ENCODE measurements at places on chromosomes 5 and 9.

DNA sequence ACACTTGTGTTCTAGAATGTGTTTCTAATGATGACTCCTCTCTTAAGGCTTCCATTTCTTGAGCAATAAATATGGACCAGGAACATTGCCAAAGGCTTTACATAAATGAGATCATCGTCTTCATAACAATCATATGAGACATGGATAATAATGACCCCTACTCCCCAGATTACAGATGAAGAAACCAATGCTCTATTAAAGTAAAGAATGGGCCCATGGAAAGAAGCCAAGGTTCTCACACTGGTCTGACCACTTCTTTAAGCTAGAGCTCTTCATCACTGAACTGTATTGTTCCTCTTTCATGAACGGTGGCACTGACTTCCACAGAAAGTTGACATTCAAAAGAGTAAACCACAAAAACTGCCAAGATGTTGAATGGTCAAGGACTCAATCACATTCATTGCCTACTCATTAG, 65.3 kb downstream of the MARCHF3 start:
- peak; percentile 98 for DNase-seq

- no peak for DNase-seq
Observed at GRCh38 chr9:135606885-135607259, 32.5 kb downstream of the GLT6D1 start.

DNA sequence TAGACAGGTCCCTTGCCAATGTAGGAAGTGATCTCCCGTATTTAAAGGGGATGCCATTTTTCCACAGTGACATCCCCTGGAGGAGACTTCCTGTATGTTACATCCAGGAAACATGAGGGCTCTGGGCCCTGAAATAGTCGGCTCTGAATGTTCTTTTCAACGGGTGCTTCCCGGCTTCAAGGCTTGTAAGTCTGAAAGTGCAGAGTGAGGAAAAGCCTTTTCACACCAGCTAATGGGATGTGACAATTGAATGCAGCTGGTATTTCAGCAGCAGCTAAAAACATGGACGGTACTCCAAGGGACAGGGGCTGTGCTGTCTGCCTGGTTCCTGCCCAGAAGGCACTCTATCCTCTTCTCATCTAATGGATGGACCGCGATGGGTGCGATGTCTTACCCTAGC, 1.4 kb downstream of the IL9 start:
- no peak for DNase-seq

DNA sequence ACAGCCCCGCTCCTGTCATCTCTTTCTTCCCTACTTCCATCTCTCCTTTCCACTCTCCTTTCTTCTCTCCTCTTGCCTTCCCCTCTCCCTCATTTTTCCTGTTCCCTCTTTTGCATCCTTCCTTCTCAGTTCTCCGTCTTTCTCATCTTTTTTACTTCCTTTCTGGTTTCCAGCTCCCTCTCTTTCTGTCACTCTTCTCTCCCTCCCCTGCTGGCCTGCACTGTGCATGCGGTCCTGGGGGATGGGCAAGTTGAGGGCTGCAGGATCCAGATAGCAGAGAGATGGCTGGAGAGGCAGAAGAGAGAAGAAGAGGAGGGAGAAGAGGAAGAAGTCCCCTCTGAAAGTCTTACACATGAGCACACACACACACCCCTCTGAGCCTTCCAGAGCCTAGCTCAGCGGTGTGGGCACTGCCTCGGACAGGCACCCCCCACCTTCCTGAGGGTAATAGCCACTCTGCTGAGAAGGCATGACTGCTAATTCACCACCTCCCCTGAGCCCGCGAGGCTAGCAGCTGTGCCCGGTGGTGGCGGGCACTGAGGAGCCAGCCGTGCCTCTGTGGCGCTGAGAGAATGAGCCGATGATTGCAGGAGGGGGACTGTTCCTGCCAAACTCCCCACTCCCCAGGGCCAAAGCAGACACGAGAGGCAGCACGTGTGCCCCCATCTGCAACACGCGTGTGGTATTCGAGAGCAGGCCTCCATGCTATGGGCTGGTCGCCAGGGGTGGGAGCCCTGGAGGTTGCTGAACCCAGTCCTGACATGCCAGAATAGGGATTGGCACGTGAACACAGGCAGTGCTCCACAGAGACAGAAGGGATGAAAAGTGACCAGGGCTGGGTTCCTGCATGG, 3.7 kb upstream of the CAMK2A start:
- DNase-seq: no peak

GRCh38 chr9:84781931-84782866, 112.7 kb downstream of the NTRK2 start:
- DNase-seq: peak; percentile 28

DNA sequence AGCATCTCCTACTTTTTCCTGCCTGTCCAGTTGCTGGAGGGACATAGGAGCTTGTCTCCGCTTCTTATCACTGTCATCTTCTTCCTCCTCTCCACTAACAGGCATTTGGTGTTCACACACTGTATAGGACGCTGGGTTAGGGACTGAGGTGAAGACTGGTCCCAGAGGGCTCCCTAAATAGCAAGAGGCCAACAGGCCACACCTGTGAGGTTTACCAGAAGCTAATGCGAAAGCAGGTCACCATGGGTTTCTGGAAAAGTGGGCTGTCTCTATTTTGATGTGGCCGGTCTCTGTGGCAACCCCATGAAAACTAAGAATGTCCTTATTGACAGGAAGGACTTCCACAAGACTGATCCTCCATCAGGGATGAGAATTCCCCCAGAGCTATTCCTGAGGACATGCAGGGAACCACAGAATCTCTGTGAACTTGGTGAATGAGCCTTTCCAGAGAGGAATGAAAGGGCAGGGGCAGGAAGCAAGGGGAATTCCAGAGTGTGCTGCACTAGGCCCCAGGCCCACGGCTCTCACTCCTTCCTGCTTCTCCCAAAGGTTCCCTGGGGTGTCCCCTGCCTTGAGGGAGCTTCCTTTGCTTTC, 61.7 kb downstream of the DAP start:
- peak; percentile 56 for DNase-seq

- no peak for DNase-seq
Observed at GRCh38 chr5:132065951-132066701, 5.7 kb downstream of the IL3 start.

DNA sequence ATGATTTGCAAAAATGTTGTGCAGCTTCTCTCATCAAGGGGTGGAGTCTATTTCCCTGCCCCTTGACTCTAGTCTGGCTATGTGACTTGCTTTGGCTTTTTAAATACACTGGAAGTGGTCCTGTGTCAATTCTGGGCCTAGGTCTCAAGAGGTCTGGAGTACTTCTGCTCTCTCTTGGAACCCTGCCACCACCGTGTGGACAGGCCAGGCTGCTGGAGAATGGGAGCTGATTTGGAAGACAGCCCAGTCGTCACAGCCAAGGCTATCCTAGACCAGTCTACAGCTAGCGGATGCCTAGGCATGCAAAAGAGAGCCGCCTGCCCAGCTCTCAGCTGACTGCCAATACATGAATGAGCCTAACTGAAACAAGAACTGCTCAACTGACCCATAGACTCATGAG, 56.7 kb upstream of the CLINT1 start:
- peak; percentile 16 for DNase-seq

GRCh38 chr5:14397717-14398116, 183.9 kb upstream of the OTULINL start:
- DNase-seq: peak; percentile 89

DNA sequence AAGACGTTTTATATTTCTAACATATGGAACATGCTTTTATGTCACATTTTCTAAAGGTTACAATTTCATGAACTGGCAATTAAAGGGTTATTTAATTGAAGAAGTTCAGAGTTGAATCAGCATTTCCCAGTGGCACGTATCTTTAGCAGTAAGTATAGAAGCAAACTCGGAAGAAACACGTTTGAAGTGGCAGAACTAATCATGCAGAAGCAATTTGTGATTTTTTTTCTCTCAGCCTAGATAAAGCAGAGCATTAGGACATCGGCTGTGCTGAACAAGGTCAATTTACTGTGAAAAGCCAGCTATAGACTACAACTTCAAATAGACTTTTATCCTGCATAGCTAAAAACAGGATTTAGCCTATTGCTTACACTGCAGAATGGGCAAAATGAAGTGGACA, 104.7 kb downstream of the ISL1 start:
- no peak for DNase-seq

DNA sequence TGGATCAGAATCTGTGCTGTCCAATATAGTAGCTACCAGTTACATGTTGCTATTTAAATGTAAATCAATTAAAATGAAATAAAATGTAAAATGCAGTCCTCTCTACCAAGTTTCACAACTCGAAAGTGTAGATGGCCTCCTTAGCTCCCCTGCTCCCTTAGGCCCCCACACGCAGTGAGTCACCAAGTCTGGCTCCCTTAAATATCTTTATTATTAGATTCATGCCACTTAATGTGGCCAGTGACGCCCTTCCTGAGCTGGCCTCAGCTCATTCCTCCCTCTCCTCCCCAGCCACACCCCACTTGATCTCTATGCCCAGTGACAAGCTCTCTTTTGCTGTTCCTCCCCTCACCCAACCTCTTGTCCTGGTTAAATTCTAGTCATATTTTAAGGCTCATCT, 88.4 kb upstream of the DNAH5 start:
- peak; percentile 88 for DNase-seq

DNA sequence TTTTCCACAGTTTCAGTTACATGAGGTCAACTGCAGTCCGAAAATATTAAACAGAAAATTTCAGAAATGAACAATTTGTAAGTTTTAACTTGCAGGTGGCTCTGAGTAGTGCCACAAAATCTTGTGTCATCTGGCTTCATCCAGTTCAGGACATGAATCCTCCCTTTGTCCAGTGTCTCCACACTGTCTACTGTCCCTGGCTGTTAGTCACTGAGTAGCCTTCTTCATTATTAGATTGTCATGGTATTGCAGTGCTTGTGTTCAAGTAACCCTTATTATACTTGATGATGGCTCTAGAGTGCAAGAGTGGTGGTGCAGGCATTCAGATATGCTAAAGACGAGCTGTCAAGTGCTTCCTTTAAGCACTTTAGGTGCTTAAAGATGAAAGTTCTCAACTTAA, 65.3 kb downstream of the CFAP95 start:
- no peak for DNase-seq

- no peak for DNase-seq
Observed at GRCh38 chr9:135618866-135619598, 20.3 kb downstream of the GLT6D1 start.

- DNase-seq: peak; percentile 60
Observed at GRCh38 chr9:78296201-78296892, 578 bp upstream of the PSAT1 start.

- no peak for DNase-seq
Observed at GRCh38 chr9:2624051-2624682, 2.6 kb downstream of the VLDLR start.

DNA sequence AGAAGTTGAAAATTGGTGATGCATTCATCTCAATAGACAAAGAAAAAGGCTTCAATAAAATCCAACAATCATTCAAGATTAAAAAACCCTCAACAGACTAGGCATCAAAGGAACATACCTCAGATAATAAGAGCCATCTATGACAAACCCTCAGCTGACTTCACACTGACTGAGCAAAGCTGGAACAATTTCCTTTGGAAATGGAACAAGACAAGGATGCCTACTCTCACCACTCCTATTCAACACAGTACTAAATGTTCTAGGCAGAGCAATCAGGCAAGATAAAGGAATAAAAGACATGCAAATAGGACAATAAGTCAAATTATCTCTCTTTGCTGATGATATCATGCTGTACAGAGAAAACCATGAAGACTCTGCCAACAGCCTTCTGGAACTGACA, 1188.1 kb downstream of the DTWD2 start:
- DNase-seq: peak; percentile 44

DNA sequence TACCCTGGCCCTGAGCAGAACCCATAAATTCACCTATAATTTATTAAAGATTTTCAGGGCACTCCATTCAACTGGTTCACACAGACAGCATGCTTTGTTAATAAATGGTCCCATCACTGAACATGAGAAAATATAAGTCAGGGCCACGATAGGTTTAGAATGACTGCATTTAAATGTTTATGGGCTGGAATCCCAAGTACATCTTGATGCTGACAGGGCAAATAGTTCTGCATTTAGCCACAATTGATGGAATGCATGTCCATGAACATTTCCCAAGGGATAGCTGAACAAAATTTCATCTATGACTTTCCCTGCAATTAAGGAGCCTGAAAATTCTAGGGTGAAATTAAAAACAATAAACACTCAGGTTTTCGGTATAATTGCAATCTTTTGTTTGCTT, 124.5 kb downstream of the CAAP1 start:
- DNase-seq: no peak

- peak; percentile 48 for DNase-seq
Observed at GRCh38 chr9:133737774-133738639, at the start of gene SARDH. TSS of gene SARDH (minus strand) at chr9:133738352. CDS start at chr9:133734173, 4,179 bp downstream.

GRCh38 chr9:76876098-76876497, 29.8 kb downstream of the PRUNE2 start:
- DNase-seq: peak; percentile 50

- DNase-seq: no peak
Observed at GRCh38 chr5:58456486-58456885, 3.4 kb downstream of the PLK2 start.

GRCh38 chr9:92718086-92719001, 46.3 kb downstream of the BICD2 start:
- DNase-seq: no peak

GRCh38 chr5:133229931-133230664, 178.3 kb downstream of the HSPA4 start:
- no peak for DNase-seq

DNA sequence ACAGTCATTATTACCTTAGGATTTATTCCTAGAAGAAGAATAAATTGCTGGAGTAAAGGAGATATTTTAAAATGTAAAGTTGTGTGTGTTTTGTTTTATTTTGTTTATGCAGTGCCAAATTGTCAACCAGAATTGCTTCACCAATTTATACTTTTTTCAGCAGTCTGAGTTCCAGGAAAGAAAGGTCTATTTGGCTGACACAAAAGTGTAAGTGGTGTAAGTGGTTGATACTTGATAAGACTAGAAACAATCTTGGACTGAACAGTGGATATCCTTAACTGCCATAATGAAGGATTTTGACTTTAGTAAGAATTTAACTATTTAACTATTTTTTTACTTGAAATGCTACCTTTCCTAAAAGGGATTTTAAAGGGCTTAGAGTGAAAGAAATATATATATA, 37.7 kb downstream of the TYRP1 start:
- no peak for DNase-seq

- no peak for DNase-seq
Observed at GRCh38 chr5:161391724-161392123, 154.8 kb downstream of the GABRB2 start.

DNA sequence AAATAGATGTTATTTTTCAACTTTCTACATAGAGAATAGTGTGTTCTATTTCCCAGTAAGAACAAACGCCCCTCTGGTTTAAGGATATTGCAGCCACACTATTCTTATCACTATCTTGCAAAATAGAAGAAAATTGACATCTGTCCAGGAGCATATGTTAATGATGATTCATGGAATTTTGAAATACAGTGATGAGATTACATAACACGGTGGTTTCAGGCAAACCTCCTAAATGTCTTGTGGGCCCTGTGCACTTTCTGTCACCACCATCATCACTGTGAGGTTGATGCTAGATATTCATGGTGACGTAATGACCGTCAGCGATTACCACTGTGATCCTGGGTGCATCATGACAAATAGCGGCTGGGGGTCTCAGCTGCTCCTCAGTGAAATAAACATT, 48.1 kb downstream of the CFAP90 start:
- DNase-seq: no peak

- peak; percentile 74 for DNase-seq
Observed at GRCh38 chr5:74141053-74141452, 499.5 kb downstream of the ENC1 start.

All from EL (cell line).